Tibial nerve (tissue), 4 donors: ENCODE measurements at places on chromosomes 3 and 15.

- no peaks in the 10 kb centered on the region for H3K4me1 ChIP-seq
- H3K27ac ChIP-seq: no peak overlapping the region
- H3K36me3 ChIP-seq: no peaks in the 10 kb centered on the region
- peaks cover 100% of the 10 kb centered on the region for H3K27me3 ChIP-seq
Observed at GRCh38 chr15:89364741-89365450, 30.3 kb upstream of the POLG start.

DNA sequence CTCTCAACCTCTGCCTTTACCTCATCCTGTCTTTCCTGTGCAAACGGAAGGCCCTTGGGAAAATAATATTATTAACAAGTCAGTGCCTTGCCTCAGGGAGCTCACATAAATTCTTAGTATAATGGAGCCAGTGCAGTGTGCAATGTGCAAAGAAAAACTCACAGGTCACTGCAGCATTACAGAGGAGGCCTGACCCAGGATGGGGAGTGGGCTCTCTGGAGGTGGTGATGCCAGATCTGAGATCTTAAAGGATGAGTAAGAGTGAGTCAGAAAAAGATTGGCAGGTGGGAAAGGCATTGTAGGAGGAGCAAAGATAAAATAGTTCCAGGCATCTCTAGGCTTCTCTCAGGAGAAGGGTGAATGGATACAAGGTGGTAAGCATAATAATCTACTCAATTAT, 185.6 kb upstream of the ADAMTS9 start:
- H3K4me1 ChIP-seq: peaks cover 6% of the 10 kb centered on the region
- H3K27me3 ChIP-seq: no peaks in the 10 kb centered on the region

- H3K27ac ChIP-seq: no peak overlapping the region
- H3K36me3 ChIP-seq: peaks cover 20% of the 10 kb centered on the region
- no peaks in the 10 kb centered on the region for H3K27me3 ChIP-seq
Observed at GRCh38 chr3:128155616-128156360, 2.5 kb downstream of the EEFSEC start.

DNA sequence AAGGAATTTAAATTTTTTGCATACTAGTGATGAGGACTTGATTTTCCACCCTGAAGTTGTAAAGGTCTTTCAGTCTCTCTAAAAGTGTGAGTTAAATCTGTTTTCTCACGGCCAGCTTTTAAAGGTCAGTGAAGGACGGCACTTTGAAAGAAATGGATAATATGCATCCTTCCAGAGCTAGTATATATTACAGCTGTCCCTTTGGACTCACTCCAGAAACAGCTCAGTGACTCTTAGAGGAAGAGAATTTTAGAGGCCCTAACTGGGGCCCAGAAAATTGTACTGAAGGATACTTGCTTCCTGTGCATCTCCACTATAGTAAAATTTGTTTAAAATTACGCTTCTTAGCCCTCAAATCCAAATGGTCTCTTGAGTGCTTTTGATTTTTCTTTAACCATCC, 41.6 kb downstream of the PIK3CA start:
- H3K4me3 ChIP-seq: no peak overlapping the region
- DNase-seq: no peak
- no peaks in the 10 kb centered on the region for H3K36me3 ChIP-seq

DNA sequence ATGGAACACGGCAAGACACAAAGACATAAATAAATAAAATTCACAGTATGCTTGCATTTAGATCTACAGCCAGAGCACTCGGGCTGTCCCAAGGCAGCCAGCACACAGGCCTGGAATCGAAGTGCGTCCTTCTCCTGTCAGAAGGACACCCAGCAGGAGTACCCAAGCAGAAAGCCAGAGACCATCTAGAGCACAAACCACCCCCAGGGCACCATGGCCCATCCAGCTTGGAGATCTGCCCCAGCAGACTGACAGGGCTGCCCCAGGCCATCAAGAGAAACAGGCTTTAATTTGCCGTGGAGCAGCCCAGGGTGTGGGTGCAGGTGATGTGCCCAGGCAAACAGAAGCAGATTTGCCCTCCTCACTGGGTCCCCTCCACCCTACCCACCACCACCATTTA, 7.8 kb upstream of the SPATA12 start:
- H3K27me3 ChIP-seq: no peaks in the 10 kb centered on the region
- no peak for DNase-seq
- H3K27ac ChIP-seq: no peak overlapping the region
- no peaks in the 10 kb centered on the region for H3K36me3 ChIP-seq
- no peaks in the 10 kb centered on the region for H3K4me1 ChIP-seq
